ENCODE measurements at places on chromosomes 13 and 19.

DNA sequence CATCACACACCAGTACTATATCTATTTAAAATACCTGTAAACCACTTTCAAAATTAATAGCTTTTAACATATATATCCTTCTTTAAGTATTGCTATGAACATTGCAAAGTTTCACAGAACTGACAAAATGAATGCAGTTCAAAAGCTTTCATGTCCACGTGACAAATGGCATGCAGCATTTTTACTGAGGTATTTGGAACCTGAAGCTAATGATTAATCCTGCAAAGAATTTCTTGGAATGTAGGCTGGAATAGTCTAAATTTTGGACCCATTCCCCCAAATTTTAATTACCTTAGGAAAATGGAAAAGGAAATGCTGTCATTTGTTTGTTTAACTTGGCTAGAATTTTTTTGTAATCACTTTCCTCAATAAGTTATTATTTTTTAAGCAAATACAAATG, 423.8 kb upstream of the GPC6 start:
- DNase-seq: no peak

DNA sequence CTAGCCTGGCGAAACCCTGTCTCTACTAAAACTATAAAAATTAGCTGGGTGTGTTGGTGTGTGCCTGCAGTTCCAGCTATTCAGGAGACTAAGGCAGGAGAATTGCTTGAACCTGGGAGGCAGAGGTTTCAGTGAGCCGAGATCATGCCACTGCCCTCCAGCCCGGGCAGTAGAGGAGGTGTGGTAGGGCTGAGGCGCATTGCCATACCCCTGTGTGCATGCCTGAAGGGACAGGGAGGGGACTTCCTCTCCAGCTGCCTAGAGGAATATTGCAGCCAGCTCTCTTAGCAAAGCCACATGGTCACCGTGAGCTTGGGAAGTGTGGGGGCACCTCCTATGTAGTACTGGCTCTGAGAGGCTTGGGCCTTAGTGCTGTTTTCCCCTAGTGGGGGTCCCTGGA, 29.2 kb upstream of the PEPD start:
- no peak for DNase-seq

DNA sequence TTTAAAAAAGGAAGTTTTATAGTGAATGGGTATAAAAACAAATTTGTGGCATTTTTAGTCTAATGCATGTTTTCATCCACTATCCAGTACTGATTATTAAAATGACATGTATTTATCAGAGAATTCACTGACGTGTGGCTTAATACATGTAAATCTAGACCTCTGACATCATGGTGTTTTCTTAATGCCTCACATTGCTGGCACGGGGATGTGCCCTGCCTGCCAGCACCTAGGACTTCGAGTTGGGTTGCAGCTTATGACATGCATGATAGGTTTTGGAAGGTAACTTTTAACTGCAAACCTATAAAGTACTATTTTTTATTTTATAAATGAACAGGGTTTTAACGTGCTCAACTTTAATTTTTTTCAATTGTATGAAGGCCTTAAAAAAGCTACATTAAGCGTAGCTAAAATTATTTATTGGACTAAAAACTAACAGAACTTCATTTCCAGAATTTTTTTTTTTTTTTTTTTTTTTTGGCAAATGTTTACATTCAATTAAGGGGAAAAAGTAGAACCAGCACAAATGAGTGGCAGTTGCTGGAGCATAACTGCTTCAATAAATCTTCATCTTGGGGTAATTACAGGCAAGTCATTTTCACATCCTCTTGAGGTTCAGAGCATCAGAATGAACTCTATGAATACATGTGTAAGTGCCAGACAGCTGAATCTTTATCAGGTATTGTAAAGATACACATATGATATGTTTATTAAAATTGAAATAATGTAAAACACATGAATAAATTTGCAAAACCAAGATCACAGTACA, 16.3 kb downstream of the METTL21C start:
- no peak for DNase-seq

DNA sequence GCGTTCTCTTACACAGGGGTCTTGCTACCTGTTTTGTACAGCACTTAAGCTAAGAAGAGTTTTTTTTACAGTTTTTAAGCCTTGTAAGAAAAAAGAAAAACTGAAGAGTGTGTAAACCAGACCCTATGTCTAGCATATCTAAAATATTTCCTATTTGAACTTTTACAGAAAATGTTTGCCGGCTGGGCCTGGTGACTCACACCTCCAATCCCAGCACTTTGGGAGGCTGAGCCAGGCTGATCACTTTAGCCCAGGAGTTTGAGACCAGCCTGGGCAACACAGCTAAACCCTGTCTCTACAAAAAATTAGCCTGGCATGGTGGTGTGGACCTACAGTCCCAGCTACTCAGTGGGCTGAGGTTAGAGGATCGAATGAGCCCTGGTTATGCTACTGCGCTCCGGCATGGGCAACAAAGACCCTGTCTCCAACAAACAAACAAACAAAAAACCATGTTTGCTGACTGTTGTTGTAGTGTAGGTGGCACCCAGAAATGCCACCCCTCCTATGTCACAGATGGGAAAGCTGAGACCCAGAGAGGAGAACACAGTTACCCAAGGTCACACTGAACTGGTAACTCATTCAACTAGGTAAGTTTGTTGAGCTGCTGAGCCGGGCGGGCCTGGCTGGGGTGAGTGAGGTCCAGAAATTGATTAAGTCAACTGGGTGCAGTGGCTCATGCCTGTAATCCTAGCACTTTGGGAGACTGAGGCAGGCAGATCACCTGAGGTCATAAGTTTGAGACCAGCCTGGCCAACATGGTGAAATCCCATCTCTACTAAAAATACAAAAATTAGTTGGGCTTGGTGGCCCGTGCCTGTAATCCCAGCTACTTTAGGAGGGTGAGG, 1.9 kb upstream of the VASP start:
- no peak for DNase-seq

- DNase-seq: no peak
Observed at GRCh38 chr13:45933203-45933908, 81.8 kb upstream of the SIAH3 start.

GRCh38 chr19:2820112-2820702, 539 bp downstream of the ZNF554 start:
- DNase-seq: no peak

- DNase-seq: no peak
Observed at GRCh38 chr13:74301258-74301935, 167.2 kb upstream of the KLF12 start.

DNA sequence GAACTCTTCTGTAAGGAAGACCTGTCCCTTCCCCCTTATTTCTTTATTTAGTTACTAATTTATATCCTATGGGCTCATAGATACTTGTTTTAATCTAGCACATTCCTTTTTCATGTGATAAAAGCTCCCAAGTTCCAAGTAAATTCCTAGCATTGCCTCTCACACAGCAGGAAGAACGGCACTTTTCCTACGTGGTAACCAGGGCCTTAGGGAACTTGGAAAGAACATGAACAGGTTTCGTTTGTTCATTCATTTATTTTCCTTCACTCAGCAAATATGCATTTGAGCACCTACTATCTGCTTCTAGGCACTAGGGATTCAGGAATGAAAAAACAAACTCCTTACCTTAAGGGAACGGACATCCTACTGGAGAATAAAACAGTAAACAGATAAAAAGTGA, 125.1 kb downstream of the SIPA1L3 start:
- DNase-seq: no peak

DNA sequence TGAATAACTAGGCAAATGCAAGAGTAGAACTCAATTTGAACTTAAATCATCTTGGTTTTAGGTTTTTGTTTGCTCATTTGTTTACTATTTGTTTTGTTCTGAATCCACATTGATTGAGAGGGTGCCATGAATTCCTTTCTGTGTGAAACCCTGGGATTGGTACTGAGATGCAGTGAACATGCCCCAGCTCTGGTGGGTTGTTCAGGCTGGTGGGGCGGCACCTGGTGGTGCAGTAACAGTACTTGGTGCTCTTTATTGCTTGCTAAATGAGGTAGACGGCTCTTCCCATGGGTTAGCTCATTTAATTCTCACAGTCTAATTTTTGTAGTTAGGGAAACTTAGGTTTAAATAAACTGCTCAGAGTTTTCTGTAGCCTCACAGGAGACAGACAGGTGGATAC, 48.4 kb downstream of the WASF3 start:
- DNase-seq: no peak

DNA sequence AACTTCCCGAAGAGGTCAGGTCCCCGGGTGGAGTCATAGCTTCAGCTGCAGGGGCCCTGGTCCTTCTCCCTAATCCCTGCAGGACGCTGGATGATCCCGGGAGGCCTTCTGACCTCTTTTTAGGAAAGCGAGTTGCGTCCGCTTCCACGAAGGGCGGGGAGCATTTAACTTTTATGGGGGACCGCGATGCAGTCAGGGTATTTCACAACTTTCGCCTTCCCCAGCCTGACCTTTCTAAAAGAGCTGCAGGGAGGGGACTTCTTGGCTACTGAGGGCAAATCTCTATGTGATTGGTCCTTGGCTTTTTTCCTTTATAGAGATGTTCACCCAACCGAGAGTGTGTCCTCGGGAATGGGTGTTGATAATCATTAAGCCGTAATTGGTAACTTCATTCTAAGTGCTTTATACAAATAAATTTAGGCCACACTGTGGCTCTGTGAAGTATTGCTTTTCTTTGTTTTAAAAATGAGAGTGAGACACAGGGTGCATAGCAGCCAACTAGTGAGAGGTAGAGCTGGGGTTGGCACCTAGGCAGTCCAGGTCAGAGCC, 778 bp downstream of the ZNF230 start:
- DNase-seq: no peak

DNA sequence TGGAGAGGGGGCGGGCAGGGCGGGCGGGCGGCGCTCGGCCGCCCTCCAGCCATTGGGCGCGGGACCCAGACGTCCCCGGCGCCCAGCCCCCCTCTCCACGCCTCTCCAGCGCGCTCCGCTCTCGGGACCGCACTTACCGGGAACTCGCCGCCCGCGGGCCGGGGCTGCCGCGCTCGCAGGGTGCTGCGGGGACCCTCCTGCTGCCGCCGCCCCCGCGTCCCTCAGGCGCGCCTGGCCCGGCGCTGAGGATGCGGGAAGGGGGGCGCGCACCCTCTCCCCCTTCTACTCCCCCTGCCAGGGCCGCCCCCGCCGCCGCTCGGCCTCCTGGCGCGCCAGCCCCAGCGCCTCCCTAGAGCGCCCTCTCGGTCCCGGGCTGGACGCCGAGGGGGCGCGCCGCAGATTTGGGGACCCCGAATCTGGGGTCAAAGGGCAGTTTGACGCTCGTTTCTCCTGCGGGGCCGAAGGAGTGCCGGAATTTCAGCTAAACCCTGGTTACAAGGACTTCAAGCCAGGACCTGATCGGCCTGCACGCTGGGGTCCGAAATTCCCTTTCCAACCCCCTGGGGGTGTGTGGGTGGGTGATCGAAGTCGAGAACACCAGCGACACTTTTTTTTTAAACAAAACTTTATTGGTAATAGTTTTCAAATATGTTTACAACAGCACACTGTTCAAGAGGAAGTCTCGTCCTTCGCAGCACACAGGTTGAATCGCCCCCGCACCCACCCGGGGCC, 696 bp upstream of the SAMD1 start:
- peak; percentile 89 for DNase-seq

DNA sequence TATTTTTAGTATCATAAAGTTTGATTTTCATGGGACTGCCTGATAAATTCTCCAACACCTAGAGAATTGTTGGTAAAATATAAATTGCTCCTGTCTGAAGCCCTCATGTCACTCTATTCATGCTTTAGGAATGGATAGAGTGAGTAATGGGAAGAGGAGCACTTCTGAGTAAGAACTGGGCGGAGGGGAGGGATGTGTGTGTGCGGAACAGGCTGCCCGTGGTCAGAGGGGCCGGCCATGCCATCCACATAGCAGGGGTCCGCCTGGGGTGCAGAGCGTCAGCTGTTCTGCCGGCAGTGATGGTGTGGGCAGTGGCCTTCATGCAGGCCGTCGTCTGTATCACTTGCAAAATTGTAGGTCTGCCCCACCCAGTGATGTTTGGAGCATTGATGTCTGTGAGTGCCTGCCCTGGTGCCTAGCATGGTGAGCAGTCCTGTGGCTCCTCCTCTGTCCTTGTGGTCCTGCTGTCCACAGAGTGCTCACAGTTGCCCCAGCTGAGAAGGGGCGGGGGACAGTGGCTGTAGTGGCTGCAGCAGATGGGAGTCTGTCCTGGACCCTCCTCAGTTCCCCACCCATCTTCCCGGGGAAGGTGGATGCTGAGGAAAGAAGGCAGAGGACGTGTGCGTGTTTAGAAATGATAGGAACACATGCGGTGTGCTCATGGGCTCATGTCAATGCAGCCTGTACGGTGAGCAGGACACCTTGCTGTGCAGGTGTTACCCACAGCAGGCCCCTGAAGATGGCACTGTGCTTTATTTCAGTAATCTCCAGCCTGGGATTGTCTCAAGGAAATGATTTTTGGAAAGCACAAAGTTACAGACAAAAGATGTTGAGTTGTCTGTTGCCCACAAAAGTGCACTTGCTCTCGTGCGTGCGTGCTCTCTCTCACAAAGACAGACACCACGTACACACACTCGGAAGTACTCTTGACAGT, 49.4 kb upstream of the TEX29 start:
- DNase-seq: no peak

- no peak for DNase-seq
Observed at GRCh38 chr13:19967621-19968020, 9.1 kb downstream of the ZMYM2 start.

GRCh38 chr13:113856716-113857065, 7.2 kb downstream of the GAS6 start:
- no peak for DNase-seq

- no peak for DNase-seq
Observed at GRCh38 chr19:19865750-19866610, at the start of gene ZNF253. ZNF253 (plus strand) TSS chr19:19865882; CDS start chr19:19865997, 115 bp downstream.

GRCh38 chr13:79226938-79227337, 179.1 kb downstream of the RBM26 start:
- DNase-seq: no peak

- no peak for DNase-seq
Observed at GRCh38 chr19:58268344-58268743, 10.4 kb upstream of the ZNF8 start.

DNA sequence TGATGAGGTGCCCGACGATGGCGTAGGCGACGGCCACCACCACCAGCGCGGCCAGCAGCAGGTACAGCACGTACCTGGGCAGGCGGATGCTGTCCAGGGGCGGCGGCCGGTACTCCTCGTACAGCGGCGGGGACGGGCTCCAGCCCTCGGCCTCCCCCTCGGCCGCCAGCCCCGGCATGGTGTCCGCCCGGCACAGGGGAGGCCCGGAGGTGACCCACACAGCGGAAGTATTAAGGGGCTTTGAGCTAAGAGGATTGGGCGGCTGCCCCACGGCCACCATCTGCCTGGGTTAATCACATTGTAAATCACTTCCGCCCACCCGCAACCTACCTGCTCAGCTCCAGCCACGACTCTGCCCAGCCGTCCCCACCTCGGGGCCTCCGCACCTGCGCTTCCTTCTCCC, at the start of gene SMIM44:
TSS of gene SMIM44 (minus strand) at position 216 of the 403 bp plus-strand sequence. CDS start at position 178, 38 bp downstream.
- DNase-seq: no peak

Measured in GDM1 (cell line).